ENCODE measurements at places on chromosomes 7 and 10.

GRCh38 chr7:79176859-79177477 is 276.5 kb downstream of the MAGI2 start:
- no peak for DNase-seq

GRCh38 chr10:43042503-43043341 is 34.1 kb upstream of the RET start:
- no peak for DNase-seq

GRCh38 chr7:157016024-157016351 is 5.5 kb upstream of the MNX1 start:
- no peak for DNase-seq

GRCh38 chr10:73995035-73995358 is 2.9 kb upstream of the VCL start:
- no peak for DNase-seq

DNA sequence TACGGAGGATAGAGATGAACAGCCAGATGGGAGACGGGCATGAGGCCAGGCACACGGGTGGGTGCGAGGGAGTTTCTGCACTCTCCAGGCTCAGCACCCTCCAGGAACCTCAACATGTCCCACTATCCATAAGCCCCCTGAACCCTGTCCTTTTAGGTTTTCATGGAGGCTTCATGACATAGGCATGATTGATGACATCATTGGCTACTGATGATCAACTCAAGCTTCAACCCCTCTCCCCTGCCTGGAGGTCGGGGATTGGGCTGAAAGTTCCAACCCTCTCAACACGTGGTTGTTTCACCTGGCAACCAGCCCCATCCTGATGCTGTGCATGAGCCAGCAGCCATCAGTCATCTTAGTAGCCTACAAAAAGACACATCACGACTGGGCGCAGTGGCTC is 360.7 kb upstream of the AUTS2 start:
- DNase-seq, result no peak
